ENCODE measurements at places on chromosomes 6 and 20. TPM values are rescaled to one million over a fixed set of nuclear protein-coding genes. Genes with fewer than 3 reads are reported as not detected.

GRCh38 chr6:25921525-25922203 lies 8.8 kb downstream of the SLC17A2 start:
- DNase-seq: no peak

DNA sequence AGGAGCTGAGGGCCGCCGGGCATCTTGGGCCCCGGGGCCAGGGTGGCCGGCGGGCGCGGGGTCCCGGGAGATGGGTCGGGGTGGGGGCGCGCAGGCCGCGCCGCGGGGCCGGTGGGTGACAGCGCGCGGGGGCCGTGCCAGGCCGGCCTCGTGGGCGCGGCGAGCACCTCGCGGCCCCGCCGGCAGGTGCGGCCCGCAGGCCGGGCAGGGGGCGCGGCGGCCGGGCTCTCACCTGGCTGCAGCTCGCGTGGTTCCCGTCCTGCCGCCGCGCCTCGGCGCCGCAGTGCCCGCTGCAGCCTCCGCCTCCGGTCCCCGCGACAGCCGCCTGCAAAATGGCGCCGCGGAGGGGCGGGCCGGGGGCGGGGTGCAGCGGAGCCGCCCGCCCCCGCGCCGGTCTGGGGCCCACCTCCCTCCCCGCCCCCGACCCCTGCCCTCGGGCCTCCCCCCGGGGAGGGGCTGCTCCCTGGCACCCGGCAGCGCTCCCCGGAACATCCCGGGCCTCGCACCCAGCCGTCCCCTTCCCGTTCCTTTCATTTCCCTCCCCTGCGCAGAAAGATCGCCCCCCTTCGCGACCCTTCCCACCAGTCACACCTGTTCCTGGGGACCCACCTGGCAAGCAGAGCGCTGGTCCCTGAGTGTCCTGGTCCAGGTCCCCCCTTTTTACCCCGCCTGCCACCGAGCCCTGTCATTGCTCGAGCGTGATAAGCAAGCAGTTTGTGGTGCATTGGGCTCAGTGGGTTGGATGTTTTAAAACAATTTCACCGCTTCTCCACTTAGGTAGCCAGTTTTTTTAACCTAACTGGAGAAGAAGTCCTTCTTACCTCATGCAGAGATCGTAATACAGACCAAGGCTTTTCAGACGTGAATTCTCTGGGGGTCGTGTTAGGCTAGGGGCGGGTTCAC lies at the start of gene SLC23A2:
TSS of gene SLC23A2 (minus strand) at position 337 of the 903 bp plus-strand sequence. CDS start 68,948 bp downstream, outside the sequence.
- DNase-seq: no peak

DNA sequence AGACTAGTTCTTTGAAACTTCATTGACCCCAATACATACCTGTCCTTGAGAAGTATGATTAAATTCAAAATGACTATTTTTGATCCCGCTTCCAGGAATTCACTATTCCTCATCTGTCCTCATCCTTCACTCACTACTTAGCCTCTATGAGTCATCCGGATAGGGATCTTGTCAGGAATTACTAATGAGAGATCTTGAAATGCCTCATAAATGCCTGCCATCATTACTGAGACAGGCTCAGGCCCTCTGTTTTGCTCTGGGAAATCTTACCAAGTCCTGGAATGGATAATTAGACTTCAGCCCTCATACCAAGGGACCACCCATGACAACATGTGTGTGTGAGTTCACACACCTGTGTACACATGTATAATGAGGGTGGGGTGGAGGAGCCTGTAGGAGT lies 2.8 kb upstream of the CYP24A1 start:
- no peak for DNase-seq

The TRDN gene
- total RNA-seq: not detected

GRCh38 chr6:158826819-158827501 lies 7.8 kb upstream of the EZR start:
- no peak for DNase-seq

DNA sequence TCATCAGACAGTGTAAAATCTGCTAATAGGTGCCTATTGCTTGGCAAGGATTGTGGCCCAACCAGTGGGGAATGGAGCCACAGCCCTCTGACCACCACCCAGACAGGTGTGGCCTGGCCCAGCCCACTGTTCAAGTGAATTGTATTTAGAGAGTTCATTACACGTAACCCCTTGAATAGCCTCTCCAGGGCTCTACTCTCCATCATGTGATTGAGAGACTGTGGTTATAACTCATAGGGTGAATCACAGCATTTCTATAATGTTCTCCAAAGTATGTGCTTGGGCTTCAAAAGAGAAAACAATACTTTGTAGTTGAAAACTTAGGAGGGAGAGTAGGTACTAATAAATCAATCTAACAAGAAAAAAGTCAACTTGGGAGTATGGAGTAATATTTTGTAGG lies 38.4 kb downstream of the ALDH8A1 start:
- DNase-seq: no peak

DNA sequence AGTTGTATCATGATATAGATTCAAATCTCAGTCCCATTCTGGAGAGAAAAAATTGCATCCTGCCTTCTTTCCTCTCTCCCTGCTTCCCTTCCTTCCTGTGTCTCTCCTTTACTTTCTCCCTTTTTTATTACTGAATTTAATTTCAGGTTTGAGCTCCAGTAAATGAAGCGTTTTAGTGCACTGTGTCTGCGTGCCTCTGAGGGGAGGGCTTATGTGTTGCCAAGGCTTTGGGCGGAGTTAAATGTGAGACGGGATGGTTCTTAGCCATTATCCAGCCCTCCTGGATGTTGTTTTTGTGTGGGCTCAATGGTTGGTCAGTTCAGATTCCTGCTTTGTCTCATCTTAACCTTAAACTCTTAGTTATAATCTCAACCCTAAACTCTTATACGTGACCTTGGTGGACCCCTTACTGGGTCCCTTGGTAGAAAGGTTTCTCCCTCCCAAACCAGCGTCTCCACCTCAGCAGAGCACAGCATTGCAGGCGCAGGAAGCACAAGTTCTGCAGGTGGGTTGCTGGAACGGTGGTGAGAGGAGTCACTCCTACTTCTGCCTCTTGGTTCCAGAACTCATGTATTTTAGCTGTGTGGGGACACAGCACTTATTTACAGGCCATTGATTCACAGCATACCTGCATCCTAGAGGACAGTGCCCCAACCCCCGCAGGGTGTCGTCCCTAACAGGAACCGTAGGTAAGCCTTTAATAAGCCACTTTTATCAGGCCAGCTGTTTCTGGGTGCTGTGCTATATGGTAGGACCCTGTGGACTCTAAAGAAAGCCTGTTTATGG lies 68.5 kb downstream of the DNAH8 start:
- no peak for DNase-seq
